Stimulated activated CD8-positive, alpha-beta memory T cell treated with anti-CD3 and anti-CD28 coated beads, Interleukin-4, amount 100 ng/mL, for 24 hours (primary cell): ENCODE measurements at places on chromosomes 16 and 17.

DNA sequence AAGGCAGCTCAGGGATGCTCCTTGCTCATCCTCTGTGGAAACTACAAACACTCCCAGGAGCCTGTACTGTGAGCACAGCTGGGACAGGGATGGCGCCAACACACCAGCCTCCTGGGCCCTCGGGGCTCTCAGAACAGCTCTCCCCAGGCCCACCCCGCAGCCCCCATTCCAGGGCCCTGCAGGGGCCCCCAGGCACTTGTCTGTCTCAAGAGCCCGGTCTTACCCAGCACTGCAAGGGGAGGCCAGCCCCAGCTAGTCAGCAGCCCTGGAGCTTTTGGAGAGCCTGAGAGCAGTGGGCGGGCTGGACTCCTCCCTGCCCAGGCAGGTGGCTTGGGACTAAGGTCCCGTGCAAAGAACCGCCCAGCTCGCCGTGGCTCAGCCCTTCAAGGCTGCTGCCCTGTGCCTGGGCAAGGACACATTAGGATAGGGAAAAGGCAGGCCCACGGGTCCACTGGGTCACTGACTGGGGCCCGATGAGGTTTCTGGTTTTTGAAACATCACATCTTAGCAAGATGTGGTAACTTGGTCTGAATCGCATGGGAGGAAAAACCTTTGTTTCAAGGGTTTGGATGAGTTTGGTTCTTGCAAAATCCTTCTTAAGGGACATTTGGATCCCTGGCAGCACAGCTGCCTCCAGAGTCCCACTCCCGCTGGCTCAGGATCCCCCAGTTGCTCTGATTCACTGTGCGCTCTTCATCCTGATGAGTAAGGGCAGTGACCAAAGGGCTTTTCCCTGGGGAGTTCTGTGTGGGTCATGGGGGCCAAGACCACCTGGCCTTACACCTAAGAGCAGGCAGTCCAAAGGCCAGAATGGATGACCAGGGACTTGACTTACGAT lies 2.8 kb downstream of the DNASE1L2 start:
- no peak for DNase-seq

DNA sequence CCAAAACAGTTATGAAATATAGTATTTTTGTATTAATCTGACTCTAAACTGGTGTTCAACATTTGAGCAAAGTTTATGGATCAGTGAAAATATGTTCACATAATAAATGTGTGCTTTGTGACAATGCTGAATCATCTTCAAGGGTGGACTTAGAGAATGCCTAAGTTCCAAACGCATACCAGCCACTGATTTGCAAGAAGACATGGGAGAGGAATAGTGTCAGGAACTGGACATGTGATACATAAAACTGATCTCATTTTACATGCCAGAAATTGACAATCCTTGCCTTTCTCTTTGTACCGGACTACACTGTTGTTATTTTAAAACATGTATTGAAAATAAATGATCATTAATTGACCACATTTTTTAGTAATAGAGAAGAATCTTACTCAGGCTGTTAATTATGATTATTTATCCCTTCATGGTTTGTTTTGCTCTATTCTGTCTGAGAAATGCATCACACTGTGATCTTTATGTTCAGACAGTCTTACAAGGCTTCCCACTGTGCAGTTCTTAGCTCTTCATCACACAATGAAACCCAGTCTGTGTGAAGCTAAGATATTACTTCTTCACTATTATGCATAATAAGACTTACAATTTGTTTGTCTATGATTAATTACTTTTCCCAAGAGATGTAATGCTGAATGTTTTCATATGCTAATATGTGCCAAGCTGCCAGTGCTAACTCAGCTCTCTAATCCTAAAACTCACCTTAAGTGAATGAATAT lies 1180.6 kb upstream of the CDH8 start:
- no peak for DNase-seq

DNA sequence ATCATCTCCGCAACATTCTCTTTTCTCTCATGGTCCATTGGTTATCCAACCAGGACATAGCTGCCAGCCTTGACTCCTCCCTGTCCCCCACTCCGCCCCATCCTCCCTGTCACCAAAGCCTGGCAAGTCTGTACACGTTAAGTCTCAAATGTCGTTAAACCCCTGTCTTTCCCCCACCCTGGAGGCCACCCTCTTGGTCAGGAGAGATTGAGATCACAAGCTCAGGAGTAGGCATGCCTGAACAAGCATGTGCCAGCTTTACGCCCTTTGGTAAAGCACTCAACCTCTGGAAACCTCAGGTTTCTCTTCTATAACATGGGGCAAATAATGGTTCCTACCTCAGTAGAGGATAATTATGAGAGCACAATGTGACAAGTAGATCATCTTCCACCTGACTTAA lies 38.1 kb upstream of the CCL1 start:
- no peak for DNase-seq

DNA sequence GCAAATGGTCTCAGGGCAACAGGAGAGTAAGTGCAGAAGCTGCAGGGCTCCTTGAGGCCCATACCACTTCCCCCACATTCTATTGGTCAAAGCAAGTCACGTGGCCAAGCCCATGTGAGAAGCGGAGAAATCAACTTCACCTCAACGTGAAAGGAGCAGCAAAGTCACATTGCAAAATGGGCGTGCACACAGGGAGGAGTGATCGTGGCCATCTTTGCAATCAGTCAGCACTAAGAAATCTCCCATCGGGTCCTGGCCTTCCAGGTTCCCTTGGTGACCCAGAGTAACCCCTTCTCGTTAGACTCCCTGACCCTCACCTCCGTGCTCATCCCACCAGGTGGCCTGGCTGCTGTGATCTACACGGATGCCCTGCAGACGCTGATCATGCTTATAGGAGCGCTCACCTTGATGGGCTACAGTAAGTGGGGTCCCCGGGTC lies 38.0 kb downstream of the SLC5A11 start:
- DNase-seq: no peak

DNA sequence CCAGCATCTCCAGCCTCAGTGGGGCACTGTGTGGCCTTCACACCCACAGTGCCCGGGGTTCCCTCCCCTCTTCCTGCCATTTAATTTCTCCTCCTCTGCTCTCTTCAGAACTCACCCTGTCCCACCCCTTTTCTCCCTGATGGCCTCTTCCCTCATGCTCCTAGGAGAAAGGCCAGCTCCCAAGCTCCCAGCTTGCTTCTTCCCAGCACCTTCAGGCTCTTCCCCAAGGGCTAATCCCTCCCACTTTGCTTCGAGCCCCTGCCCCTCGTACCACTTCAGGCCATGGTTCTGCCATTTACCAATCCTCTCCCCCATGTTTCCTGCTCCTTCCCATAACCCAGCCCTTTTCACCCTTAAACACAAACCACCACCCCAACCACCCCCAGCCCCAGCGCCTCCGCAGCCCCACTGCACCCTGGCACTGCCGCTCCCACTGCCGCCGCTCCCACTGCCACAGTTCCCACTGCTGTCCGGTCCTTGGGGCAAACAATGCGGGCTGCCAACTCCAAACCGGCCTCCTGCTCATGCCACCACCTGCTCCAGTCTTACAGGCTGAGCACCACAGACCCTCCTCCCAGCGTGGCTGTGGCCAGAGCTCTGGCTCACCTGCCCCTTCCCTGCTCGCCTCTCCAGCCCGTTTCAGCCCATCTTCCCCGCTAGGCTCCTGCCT lies 28.6 kb downstream of the ADAM11 start:
- DNase-seq: no peak

DNA sequence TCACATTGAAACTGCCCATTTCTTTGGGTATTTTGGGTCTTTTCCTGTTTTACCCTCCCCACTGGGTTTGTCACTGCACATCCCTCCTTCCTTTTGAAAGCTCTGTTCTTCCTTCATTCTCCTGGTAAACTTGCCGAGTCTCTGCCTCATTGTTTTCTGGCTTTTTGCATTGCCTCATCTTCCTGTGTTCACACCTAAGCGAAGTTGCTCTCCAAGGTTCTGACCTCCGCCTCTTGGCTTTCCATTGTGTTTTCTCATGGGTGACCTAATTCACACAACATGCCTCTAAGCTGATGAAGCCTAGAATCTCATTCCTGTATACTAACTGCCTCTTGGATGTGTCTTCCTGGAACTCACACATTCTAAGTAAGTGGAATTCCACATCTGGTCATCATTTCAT lies 1096.1 kb upstream of the EEF2KMT start:
- DNase-seq: no peak

- DNase-seq: no peak
These were observed 45.8 kb downstream of the TNFRSF13B start for GRCh38 chr17:16926061-16926511.

GRCh38 chr17:13702266-13702665 lies 100.5 kb upstream of the HS3ST3A1 start:
- no peak for DNase-seq

GRCh38 chr16:85733155-85733838 lies 17.6 kb downstream of the C16orf74 start:
- DNase-seq: no peak

DNA sequence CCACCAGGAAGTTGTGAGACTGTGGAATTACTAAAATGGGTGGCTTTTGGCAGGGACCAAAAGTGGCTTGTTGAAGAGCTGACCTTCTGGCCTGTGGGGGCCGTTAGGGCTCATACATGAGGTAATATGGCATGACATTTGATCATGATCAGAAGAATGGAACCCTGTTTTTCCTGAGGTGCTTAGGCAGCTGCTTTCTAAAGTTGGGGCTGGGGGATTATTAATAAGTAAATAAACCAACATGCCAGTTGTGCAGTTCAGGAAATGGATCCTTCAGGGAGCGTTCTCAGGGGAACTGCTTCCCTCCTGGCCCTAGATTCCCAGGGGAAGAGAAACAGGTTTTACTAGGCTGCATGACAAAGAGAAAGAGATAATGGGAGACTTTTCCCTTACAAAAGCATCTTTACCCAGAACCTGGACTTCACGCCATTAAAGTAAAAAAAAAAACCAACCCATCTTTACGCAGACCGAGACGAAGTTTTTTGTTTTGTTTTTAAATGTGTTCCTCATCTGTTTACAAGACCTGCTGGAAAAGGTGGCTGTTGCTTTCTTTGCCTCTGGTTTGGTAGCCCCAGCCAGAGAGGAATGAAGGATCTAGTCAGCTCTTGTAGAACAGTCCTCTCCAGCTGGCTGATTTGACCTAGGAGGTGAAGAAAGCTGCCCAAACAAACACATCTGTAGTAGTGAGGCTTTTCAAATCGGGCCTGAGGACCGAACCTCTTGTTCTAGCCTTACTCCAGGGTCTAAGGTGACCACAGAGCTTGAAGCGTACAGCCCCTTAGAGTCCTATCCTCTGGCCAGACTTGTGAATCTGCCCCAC lies 22.7 kb downstream of the YPEL2 start:
- no peak for DNase-seq

DNA sequence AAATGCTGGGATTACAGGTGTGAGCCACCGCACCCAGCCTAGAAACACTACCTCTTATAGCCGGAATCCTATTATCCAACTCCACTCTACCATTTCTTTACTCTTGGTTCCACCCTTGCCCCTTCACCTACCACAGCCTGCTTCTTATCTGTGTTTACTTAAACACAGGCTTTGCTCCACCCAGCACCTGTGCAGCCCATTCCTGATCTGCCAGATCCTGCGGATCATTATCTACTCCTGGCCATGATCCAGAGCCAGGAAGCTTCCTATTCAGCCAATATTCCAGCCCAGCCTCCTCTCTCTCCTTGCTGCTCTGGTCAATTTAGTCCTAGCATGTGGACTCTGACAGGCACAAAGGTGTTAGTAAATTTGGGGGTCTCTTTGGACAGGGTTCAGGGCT lies 98.8 kb upstream of the MED13 start:
- DNase-seq: no peak

DNA sequence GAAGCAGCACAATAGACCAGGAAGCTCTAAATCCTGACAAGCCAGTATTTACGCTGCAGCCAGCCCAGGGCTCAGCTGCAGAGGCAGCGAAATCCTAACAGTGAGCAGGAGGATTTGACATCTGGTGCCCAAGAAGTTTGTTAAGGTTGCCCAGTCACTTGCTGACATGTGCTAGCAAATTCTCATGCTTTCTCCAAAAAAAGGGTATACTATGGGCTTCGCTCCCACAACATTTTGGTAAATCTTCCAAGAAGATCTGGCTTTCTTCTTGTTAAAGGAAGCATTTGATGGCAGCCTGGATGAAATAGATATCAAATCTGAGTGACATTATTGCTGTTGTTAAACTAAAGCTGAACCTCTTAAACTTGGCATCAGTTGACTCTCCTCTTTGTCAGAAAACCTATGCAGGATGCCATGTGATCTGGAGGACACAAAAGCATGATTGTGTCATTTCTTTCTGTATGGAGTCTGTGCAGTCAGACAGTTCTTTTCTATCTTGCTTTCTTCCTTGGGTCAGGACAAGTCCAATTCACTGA lies 949.7 kb upstream of the RBFOX1 start:
- no peak for DNase-seq

DNA sequence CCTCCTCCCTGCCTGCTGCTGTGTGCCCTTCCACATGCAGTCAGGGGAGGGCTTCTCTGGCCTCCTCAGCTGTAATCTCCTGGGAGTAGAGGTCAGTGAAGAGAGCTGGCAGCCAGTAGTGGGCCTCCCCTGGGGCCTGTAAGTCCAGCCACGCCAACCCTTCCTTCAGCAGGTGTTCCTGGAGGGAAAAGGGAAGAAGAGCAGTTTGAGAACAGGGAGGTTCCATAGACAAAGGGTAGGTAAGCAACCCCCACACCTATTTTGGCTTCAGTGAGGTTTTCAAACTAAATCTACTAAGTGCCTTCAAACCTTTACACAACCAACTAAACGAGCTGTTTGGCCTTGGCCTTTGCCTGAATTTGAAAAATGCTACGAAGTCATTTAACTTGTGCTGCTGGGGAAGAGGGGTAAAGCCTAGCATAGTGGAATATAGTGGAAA lies 14.2 kb downstream of the SNF8 start:
- DNase-seq: no peak

- DNase-seq: no peak
These were observed 145.6 kb downstream of the CCDC182 start for GRCh38 chr17:57599271-57600045.

GRCh38 chr17:17363638-17364337 lies 60.6 kb downstream of the NT5M start:
- no peak for DNase-seq

DNA sequence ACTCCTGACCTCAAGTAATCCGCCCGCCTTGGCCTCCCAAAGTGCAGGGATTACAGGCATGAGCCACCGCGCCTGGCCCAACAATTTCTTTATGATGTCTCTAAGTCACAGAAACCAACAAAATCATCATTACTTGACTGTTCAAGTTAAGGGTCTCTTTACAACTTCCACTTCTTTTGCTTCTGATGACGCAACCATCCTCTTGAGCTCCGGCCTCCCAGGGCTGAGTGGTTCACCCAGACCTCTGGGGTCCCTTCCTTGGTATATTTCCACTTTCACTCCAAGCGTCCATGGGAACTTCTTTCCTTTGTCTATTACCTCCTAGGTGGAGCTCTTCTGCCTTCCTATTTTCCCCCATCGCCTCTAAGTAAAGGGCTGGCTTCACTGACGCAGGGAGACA lies 253.7 kb downstream of the NTN1 start:
- DNase-seq: no peak
